Colonic mucosa (tissue), 4 donors: ENCODE measurements at places on chromosomes 2 and 18.

GRCh38 chr2:166972002-166972401 is 83.7 kb downstream of the XIRP2 start:
- DNase-seq = peak; percentile 21

GRCh38 chr18:42011053-42011452 is 56.0 kb downstream of the PIK3C3 start:
- no peak for DNase-seq

GRCh38 chr2:135935914-135936313 is 49.5 kb downstream of the DARS1 start:
- DNase-seq = no peak

DNA sequence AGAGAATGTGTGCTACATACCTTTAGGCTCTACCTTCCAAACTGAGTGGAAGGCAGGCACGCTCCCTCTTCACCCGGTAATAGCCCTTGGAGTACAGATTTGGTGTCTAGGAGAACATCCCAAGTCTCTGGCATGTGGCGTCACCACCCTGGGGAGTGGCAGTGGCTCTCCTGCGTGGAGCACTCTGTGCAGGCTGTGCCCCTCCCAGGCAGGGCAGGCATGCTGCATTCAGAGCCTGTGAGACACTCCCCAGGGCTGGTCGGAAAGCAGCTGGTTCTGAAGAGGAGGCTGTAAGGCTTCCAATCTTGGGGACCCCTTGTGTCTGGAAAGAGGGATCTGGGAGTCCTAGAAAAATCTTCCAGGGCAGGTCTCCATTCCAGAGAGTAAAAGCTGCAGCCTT is 193.3 kb downstream of the ANKRD30B start:
- peak; percentile 78 for DNase-seq

GRCh38 chr18:22456116-22456480 is 38.4 kb upstream of the CTAGE1 start:
- no peak for DNase-seq

GRCh38 chr2:186349508-186349907 is 136.6 kb upstream of the ZC3H15 start:
- no peak for DNase-seq

DNA sequence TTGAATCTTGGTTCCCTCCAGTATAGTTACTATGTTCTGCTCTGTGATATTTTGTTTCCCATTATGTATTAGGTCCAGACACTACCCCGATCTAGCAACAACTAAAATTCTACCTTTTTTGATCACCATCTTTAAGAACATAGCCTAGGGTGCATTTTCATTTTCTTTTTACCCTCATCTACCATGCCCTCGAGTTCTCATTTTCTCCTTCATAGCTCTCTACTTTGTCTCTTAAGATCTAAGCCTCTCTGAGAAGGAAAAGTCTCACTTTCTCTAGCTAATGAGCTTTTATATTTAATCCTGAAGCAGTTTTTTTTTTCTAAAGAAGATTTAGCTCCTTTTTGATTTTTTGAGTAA is 1089.4 kb upstream of the SLC39A10 start:
- no peak for DNase-seq

- no peak for DNase-seq
Measured at GRCh38 chr2:128488434-128488833, 169.8 kb upstream of the HS6ST1 start.
